ENCODE measurements at places on chromosomes 3 and 15. TPM values are rescaled to one million over a fixed set of nuclear protein-coding genes. Genes with fewer than 3 reads are reported as not detected.

The SLC28A2 gene
- total RNA-seq = not detected

The CAPN7 gene
- total RNA-seq = 95.5 TPM

The TMEM207 gene
- not detected for total RNA-seq

The HGD gene
- total RNA-seq = 0.91 TPM

The ALS2CL gene
- total RNA-seq = 0.22 TPM

The PPP1R14D gene
- not detected for total RNA-seq

The LTF gene
- 0.22 TPM for total RNA-seq

GRCh38 chr3:160141485-160142185, 83.6 kb upstream of the C3orf80 start:
- H3K36me3 ChIP-seq = no peaks in the 10 kb centered on the region
- no peak overlapping the region for H3K27ac ChIP-seq
- DNase-seq = no peak
- H3K27me3 ChIP-seq = no peaks in the 10 kb centered on the region
- H3K4me1 ChIP-seq = no peaks in the 10 kb centered on the region

DNA sequence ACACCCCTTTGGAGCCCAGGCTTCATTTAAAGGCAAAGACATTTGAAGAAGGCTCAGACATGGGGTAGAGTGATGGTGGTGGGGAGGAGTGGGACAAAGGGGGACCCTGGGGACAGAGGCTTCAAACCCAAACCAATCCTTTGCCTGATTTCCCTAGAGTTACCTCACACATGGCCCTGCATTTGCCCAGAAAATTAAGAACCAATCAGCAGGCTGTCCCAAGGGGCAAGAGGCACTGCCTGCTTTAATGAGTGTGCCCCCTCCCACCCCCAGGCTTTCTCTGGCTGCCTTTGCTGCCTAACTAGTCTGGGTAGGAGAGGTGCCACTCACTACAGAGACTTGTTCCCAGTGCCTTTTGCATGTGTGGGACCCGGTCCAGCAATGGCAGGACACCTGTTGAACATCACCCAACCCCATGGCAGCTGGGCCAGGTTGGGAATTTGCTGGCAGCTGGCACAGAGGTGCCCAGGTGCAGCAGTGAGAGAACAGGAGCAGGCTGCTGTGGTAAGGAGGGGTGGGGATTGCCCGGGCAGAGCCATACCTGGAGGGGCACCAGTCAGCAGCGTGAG, 38.4 kb downstream of the CCDC33 start:
- DNase-seq = no peak
- no peak overlapping the region for H3K4me3 ChIP-seq
- H3K27ac ChIP-seq = no peak overlapping the region

DNA sequence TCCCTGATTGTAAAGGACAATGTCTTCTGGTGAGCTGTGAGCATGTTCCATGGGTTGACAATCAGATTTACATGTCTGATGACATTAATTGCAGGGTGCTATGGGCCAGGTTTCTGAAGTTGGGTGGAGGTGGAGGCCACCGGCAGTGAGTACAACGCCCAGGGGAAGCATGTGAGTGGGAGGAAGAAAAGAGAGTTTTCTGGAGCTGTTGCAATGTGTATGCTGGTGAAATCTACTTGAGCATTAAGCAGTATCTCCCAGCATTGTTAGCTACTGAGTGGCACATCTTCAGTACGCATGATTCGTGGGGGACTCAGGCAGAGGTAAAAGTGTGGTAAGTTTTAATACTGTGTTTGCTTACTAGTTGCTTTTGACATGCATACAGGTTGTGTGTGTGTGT, 26.6 kb downstream of the TMEM45A start:
- no peak overlapping the region for H3K27ac ChIP-seq
- H3K27me3 ChIP-seq = no peaks in the 10 kb centered on the region
- DNase-seq = no peak
- H3K4me3 ChIP-seq = no peak overlapping the region
- H3K36me3 ChIP-seq = no peaks in the 10 kb centered on the region

DNA sequence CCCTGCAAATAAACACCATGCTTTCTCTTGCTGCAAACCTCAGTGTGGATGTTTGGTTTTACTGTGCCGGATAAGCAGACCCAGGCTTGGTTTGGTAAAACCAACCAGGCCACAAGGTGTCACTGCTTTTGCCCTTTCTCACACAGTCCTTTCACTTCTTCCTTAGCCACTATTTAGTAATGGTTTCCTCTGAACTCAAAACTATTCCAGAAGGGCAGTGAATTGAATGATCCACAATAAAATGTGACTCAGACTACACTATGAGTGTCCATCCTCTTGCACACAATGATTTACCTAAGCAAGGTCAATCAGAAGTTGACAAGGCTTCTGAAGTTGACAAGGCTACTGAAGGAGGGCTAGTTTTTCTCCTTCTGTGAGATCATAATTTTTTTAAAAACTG, 552.4 kb upstream of the CCDC54 start:
- no peaks in the 10 kb centered on the region for H3K4me1 ChIP-seq
- no peak overlapping the region for H3K4me3 ChIP-seq
- no peaks in the 10 kb centered on the region for H3K27me3 ChIP-seq

DNA sequence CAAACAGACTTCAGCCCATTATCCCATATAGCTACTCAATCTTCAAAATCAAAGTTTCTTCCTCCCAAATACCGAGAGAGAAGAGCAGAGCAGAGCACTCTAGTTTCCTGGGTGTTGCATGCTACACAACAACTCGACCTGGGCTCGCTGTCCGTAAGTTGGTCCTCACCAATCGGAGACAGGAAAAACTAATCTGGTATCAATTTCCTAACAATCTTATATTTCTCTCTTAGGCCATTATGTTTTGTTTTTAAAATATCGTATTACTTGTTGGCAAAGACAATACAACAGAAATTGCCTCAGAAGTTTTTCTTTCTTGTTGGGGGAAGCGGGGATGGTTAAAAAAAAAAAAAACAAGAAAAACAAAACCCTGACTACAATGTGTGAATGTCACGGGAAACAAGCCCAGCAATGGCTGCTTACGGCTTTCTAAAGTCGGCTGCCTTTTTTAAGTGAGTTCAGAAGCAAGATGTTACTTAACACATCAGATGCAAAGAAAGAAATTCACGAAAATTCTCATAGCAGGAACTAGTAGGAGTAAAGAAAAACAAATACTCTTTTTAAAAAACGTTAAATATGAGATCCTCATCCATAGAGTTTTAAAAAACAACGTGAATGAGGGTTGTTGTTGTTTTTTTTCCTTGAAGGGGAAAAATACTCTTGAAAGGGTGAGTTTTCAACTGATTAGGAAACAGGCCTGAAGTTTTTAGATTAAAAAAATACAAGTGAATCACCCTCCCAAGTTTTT, 1.9 kb downstream of the VGLL4 start:
- DNase-seq = peak; percentile 46
- peak overlapping the region; percentile 80 for H3K27ac ChIP-seq
- no peaks in the 10 kb centered on the region for H3K27me3 ChIP-seq

- no peaks in the 10 kb centered on the region for H3K36me3 ChIP-seq
- H3K4me3 ChIP-seq = no peak overlapping the region
- peaks cover 29% of the 10 kb centered on the region for H3K4me1 ChIP-seq
- no peak for DNase-seq
These were observed 132.2 kb downstream of the OSBPL10 start for GRCh38 chr3:31848911-31849310.

- no peak overlapping the region for H3K4me3 ChIP-seq
- H3K4me1 ChIP-seq = no peaks in the 10 kb centered on the region
- H3K36me3 ChIP-seq = no peaks in the 10 kb centered on the region
- H3K27ac ChIP-seq = no peak overlapping the region
- DNase-seq = no peak
These were observed 26.0 kb downstream of the SYNM start for GRCh38 chr15:99130765-99131440.

DNA sequence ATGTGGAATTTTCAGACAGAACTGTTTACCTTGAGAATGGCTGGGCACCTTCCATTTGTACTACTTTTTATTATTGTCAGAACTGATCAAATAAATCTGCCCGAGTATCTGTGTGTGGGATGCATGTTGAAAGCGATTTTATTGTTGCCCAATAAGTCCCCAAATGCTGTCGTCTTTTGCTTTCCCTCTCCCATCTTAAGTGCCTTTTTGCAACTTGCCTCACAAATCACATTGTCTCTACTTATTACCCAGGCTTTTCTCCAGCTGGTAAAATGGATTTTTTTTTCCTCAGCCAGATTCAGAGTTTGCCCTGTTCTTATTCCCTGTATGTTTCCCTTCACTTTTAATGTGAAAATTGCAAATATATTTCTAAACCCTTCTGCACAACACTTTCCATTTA, 163.1 kb downstream of the CNTN4 start:
- no peaks in the 10 kb centered on the region for H3K4me1 ChIP-seq
- no peaks in the 10 kb centered on the region for H3K36me3 ChIP-seq
- H3K27ac ChIP-seq = no peak overlapping the region

DNA sequence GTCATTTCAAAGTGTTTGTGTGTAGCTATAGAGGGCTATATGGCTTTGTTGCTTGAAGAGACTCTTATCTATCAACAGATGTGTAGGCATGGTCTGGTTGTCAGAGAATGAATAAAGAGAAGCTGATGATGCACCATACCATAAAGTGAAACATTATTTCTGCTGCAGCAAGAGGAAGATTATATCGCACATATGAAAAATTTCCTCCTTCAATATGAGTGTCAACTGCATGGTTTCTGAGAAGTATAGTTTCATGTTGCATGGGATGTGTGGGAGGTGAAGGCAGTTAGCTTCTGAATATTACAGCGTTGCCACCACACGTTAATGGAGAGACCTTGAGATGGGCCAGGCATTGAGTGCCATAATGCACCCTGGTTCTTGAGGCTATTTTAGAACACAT, 217.9 kb downstream of the SATB1 start:
- DNase-seq = no peak
- no peaks in the 10 kb centered on the region for H3K36me3 ChIP-seq
- no peak overlapping the region for H3K27ac ChIP-seq

DNA sequence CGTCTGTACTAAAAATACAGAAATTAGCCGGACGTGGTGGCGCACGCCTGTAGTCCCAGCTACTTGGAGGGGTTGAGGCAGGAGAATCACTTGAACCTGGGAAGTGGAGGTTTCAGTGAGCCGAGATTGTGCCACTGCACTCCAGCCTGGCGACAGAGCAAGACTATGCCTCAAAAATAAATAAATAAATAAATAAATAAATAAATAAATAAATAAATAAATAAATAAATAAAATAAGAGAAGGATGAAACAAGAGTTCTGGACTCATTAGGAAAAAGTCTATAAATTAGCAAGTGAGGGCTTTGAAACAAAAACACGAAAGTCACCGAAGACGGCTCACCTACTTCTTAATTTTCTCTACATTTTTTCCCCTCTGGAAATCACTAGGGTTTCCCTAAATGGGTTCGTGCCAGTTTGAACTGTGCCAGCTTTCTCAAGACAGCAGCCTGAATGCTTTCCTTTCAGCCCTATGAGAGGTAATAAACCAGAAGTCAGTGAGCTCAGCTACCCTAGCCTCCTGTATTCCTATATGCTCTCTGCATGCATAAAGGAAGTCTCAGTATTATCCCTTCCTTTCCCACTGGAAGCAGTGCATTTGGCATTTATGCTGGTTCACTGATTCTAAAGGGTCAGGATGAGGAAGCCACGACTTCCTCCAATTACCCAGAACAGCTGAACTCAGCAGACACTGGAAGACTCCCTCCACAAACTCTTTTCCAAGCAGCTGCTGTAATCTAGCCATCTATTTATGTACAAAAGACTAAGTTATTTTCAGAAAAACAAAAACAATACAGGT, 266.9 kb downstream of the ZBBX start:
- DNase-seq = no peak
- H3K27me3 ChIP-seq = no peaks in the 10 kb centered on the region
- no peak overlapping the region for H3K27ac ChIP-seq

- peaks cover 2% of the 10 kb centered on the region for H3K36me3 ChIP-seq
- peak; percentile 35 for DNase-seq
- H3K27ac ChIP-seq = no peak overlapping the region
These were observed 59.2 kb downstream of the TMOD3 start for GRCh38 chr15:51888593-51889195.

GRCh38 chr3:81765400-81765799, 4.0 kb upstream of the GBE1 start:
- DNase-seq = no peak
- no peak overlapping the region for H3K27ac ChIP-seq
- no peaks in the 10 kb centered on the region for H3K36me3 ChIP-seq
- no peak overlapping the region for H3K4me3 ChIP-seq
- peaks cover 9% of the 10 kb centered on the region for H3K4me1 ChIP-seq
- H3K27me3 ChIP-seq = no peaks in the 10 kb centered on the region

- DNase-seq = no peak
- no peaks in the 10 kb centered on the region for H3K4me1 ChIP-seq
- H3K4me3 ChIP-seq = no peak overlapping the region
- H3K27me3 ChIP-seq = no peaks in the 10 kb centered on the region
These were observed 10.5 kb downstream of the C15orf61 start for GRCh38 chr15:67531379-67531914.

- no peaks in the 10 kb centered on the region for H3K36me3 ChIP-seq
- H3K4me3 ChIP-seq = no peak overlapping the region
- no peaks in the 10 kb centered on the region for H3K4me1 ChIP-seq
- H3K27ac ChIP-seq = no peak overlapping the region
- no peaks in the 10 kb centered on the region for H3K27me3 ChIP-seq
These were observed 48.5 kb upstream of the TNIK start for GRCh38 chr3:171508676-171509075.
